ENCODE measurements at places on chromosomes 6 and 20. TPM values are rescaled to one million over a fixed set of nuclear protein-coding genes. Genes with fewer than 3 reads are reported as not detected.

- DNase-seq: no peak
Observed at GRCh38 chr6:33861722-33862121, 57.9 kb upstream of the MLN start.

DNA sequence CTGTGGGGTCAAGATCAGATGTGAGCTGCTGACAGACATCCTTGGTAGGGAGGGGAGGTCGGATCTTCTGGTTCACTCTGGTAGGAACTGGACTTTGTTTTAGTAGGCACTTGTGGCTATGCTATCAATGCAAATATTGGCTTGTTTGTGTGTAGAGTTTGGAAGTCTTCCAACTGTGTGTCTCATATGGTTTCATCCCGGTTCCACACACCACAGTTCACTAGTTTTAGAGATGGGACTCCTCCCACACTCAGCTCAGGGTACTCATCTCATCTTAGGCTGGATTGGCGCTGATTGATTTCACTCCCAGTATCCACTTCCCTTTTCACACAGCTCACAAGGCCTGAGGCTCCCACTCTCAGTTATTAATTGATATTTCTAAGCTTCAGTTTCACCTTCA is 161.3 kb downstream of the THBS2 start:
- DNase-seq: no peak

DNA sequence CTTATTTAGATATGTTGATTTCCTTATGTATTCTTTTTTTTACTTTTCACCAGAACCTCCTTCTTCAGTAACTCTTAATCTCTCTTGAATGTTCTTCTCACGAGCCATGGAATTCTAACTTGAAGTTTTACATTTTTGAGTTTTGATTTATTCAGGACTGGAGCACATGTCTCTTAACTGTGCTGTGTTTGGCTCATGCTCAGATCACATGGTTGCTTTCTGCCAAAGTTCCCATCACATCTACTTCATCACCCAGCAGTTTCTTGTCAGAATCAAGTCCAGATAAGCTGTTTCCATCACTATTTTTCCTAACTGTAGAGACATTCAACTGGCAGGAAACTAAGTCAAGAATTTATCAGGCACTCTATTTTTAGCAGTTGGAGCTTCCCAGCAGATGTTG is 31.7 kb downstream of the SLC35A1 start:
- DNase-seq: no peak

DNA sequence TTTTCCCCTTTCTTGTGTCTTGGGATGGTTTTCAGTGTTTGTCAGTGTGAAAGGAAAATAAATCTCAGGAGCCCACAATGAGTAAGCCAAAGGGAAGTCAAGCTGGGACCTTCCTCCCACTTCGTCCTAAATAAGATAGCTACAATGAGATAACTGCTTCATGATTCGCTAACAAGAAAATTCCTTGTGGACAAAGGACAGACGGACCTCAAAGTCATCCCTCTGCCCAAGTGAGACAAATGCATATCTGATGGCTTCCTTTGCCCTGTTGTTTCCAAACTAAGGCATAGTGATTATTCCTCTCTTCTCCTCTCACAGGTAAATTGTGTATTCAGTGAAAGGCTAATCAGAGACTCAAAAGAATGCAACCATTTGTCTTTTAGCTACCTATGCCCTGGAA is 26.1 kb upstream of the ADTRP start:
- DNase-seq: no peak

OPN5 gene
- total RNA-seq: not detected

GRCh38 chr20:11585752-11586352 is 331.8 kb upstream of the BTBD3 start:
- no peak for DNase-seq

PNPLA1 gene
- total RNA-seq: 0.53 TPM

DNA sequence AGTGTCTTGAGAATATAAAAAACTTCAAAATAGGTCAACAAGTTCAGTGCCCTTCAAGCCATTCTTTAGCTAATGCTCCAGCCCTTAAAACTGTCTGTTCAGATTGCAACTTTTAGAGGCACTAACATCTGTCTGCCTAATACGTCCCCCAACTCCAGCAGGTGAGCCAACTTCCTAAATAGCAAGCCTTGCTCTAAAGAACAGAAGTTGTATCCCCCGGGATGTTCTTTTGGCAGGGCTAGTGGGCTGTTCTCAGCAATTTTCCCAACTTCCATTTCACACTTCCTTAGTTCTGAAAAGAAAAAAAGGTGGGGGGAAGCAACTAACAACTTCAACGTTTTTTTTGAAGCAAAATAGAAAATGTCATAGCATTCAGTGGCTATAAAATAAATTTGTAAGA is 290.0 kb upstream of the PTCHD4 start:
- DNase-seq: no peak

- no peak for DNase-seq
Observed at GRCh38 chr6:161749576-161749975, 475.7 kb upstream of the AGPAT4 start.

PTK6 gene
- 85.7 TPM for total RNA-seq

BACH2 gene
- total RNA-seq: 1.3 TPM

GRCh38 chr6:15522856-15523529 is 139.8 kb downstream of the DTNBP1 start:
- DNase-seq: no peak

GRCh38 chr6:10140136-10140535 is 274.7 kb downstream of the TFAP2A start:
- no peak for DNase-seq

GRCh38 chr20:62066339-62066982 is 780 bp upstream of the TAF4 start:
- peak; percentile 71 for DNase-seq

DNA sequence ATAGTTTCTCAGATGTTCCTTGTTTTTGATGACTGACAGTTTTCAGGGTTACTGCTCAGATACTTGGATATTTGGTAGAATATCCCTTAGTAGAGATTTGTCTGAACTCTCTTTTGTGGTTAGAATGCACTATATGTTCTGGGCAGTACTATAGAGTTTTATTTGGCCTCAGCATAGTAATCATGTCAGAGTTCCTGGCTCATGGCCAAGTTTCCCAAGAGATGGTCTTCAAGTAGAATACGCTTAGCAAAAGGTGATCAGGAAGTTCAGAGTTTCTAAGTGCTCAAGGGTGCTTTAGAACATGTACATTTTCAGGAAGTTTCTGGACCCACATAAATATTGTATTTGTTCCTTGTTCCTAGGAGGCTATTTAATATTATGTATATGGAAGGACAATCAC is 1209.7 kb upstream of the GJE1 start:
- no peak for DNase-seq

LY6G6C gene
- total RNA-seq: not detected

GRCh38 chr6:34457382-34457741 is 8.5 kb upstream of the PACSIN1 start:
- no peak for DNase-seq

DNA sequence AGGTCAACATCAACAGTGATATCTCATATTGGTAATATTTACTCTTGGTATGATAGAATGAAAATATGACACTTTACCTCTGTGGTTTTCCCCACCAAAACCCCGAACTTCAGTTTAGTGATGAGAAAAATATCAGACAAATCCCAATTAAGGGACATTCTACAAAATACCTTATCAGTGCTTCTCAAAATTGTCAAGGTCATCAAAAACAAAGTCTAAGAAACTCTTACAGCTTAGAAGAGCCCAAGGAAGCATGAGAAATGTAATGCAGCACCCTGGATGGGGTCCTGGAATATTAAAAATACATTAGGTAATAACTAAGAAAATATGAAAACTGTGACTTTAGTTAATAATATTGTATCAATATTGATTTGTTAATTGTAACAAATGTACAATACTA is 148.3 kb upstream of the TFAP2D start:
- no peak for DNase-seq

- DNase-seq: no peak
Observed at GRCh38 chr6:11675601-11676000, 103.0 kb downstream of the ADTRP start.

DNA sequence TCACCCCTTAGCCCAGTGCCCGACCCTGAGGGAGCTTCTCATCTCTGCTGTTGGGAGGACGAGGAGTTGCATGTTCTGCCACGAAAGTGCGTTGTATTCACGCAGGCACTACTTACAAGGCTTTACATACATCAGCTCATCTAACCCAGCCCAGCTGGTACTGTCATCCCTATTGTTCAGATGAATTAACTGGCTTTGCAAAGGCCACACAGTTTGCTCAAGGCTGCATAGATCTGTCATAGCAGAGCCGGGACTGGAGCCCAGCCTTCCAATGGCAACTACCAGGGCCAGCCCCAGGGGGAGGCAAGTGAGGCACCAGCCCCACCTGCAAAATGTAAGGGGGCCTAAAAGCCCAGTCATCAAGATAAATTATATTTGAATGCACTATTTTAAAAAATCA is 257.6 kb downstream of the NFATC2 start:
- no peak for DNase-seq

GRCh38 chr6:54718541-54719023 is 128.0 kb upstream of the FAM83B start:
- DNase-seq: peak; percentile 51

GRCh38 chr20:36919715-36920333 is 31.7 kb downstream of the SAMHD1 start:
- DNase-seq: no peak

DNA sequence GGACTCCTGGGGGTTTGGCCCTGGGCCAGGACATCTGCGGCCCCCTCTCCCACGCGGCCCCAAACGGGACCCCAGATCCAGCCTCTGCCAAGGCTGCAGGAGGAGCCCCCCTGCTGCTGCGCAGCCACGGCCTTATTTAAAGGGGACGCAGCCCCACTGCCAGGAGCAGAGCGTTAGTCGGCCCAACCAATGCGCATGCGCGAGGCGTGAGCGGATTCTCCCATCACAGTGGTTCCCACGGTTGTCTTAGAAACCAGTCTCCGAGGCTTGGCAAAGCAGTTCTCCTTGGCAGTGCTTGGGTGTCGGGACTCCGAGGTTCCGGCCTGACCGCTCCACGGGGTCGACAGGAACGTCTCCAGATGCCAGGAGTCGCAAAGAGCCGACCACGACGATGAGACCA is 288.3 kb upstream of the ZNF337 start:
- DNase-seq: no peak

GRCh38 chr6:36760685-36761435 is 63.2 kb downstream of the RAB44 start:
- no peak for DNase-seq

GRCh38 chr6:134512981-134513391 is 195.1 kb upstream of the SGK1 start:
- no peak for DNase-seq

- DNase-seq: no peak
Observed at GRCh38 chr6:149234051-149234962, 83.2 kb upstream of the TAB2 start.

DNA sequence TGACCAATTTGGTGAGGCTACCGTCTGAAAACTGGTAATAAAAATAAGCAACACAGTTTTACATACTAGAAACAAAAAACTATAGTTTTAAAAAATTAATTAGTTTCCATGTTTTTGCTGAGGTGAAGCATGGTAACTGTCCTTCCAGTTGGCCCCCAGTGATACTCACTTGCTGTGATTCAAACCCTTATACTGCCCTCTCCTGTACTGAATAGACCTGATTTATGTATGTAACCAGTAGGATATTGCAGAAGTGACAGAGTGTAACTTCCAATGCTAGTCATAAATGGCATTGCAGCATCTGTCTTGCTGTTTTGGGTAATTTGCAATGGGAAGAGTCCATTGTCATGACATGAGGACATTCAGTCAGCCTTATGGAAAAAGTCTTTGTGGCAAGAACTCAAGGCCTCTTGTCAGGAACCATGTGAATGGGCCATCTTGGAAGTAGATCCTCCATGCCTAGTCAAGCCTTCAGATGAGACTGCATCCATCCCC is 8.9 kb upstream of the CHD6 start:
- DNase-seq: no peak

DNA sequence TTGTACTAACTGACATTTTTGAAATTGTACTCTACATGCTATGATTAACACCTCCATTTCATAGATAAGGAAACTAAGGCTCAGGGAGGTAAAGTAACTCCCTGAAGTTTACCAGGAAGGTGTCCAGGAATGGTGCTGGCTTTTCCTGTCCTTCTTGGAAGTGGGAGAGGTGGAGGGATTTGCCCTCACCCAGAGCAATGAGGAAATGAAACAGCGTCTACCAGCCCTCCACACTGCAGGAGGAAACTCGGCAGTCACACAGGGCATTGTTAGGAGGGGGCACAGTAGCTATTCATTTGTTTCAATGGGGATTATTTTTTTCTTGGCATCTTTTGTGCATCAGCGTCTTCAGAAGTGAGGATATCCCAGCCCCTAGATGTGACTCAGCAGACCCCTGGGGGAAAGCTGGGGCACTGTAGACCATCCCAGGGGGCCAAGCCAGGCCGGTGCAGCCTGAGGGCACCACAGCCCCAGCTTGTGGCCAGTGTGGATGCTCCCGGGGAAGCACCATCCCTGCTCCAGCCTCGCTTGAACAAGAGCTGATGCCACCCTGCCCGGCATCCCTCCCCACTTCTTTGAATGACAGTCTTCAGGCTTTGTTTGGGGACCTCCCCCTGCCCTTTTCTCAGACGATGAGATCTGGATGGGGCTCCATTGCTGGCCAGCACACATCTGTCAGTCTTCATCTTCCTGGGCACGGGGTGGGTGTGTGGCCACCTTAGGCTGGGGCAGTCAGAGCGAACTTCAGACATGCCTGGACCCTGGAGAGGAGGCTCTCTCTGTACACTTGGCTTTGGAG is 224.4 kb upstream of the PMEPA1 start:
- peak; percentile 23 for DNase-seq

DNA sequence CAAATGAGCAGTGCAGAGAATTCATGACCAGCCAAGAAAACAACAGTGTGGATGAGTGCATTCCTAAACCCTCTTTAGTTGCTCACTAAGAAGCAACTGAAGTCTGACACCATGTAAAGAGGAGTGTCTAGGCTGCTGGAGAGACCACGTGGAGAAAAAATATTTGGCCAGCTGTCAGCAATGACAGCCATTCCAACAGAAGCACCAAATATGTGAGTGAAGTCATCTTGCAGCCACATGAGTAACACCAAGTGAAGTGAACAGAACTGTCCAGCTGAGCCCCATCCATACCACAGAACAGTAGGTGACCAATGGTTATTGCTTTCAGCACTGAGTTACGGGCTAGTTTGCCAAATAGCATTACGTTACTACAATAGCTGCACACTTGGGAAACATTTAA is 89.4 kb downstream of the TBXT start:
- no peak for DNase-seq

- no peak for DNase-seq
Observed at GRCh38 chr6:20279608-20280287, 67.5 kb upstream of the MBOAT1 start.

ANKRD66 gene
- total RNA-seq: not detected

DNA sequence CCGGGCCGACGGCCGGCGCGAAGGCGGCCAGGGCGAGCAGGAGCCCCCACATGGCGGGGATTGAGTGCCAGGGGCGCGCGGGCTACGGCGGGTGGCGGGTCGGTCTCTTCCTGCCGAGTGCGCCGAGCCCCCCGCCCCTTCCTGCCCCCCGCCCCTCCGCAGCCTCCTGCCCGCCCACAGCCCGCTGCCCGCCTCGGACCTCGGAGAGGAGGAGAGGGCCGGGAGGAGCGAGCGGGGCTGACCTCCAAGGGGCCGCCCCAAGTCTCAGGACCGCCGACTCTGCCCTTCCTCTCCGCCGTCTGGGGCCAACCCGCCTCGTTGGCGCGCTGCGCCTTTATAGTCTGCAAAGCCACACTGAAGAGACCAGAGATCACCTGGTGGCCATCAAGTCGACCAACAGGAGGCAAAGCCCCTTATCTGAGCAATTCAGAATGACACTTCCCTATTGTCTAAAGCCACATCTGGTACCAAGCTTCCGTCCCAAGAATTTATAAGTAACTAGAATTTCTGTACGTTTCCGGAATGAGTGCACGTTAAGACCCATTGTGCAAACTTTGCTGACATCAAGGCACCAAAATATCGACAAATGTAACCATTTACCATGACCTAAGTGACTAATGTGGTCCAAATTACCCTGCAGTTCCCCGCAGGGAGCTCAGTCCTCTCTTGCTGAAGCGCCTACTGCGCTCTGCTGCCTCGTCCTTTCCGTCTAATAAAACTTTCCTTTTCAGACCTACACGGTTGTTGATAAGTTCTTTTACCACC is at the start of gene CPXM1:
Gene CPXM1, minus strand, starts transcription at position 107 of the 765 bp plus-strand sequence. Its CDS starts 55 bp downstream, at position 52.
- no peak for DNase-seq
